ENCODE measurements at places on chromosomes 12 and 14. TPM values are rescaled to one million over a fixed set of nuclear protein-coding genes. Genes with fewer than 3 reads are reported as not detected.

KRT85 gene
- total RNA-seq: not detected

CEBPE gene
- not detected for total RNA-seq

PELI2 gene
- total RNA-seq: 14.1 TPM

RDH12 gene
- not detected for total RNA-seq

TMEM132D gene
- total RNA-seq: not detected

TAS2R7 gene
- 0.14 TPM for total RNA-seq

IGF1 gene
- total RNA-seq: under 0.01 TPM

GSKIP gene
- 56.3 TPM for total RNA-seq

MGST1 gene
- 41.6 TPM for total RNA-seq

LDHB gene
- 849 TPM for total RNA-seq

All from thoracic aorta endothelial cell (primary cell).